ENCODE measurements at places on chromosomes 5 and 9. TPM values are rescaled to one million over a fixed set of nuclear protein-coding genes. Genes with fewer than 3 reads are reported as not detected.
A peak's percentile ranks its signal among the peaks of the same experiment; 100 is the strongest.

GRCh38 chr9:137986268-137987099, 108.9 kb downstream of the CACNA1B start:
- no peaks in the 10 kb centered on the region for H3K36me3 ChIP-seq
- H3K27ac ChIP-seq, result no peak overlapping the region
- no peaks in the 10 kb centered on the region for H3K4me1 ChIP-seq
- no peak for DNase-seq

GRCh38 chr5:81166430-81166829, 66.7 kb upstream of the CKMT2 start:
- no peak overlapping the region for H3K4me3 ChIP-seq
- no peak overlapping the region for H3K27ac ChIP-seq
- H3K36me3 ChIP-seq, result no peaks in the 10 kb centered on the region
- H3K27me3 ChIP-seq, result no peaks in the 10 kb centered on the region
- H3K4me1 ChIP-seq, result no peaks in the 10 kb centered on the region

DNA sequence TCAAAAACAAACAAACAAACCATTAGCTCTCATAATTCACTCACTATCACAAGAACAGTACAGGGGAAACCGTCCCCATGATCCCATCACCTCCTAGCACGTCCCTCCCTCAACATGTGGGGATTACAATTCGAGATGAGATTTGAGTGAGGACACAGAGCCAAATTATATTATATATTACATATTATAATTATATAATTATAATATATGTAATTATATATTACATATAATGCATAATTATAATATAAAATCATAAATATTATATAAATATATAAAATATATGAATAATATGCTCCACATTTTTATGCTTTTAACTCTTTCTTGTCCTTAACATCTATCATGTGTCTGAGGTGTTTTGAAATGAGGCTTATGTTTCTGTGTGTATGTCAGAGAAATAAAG, 3.4 kb upstream of the C9 start:
- H3K36me3 ChIP-seq, result no peaks in the 10 kb centered on the region
- no peak overlapping the region for H3K4me3 ChIP-seq
- DNase-seq, result no peak
- no peaks in the 10 kb centered on the region for H3K27me3 ChIP-seq

- H3K27me3 ChIP-seq, result no peaks in the 10 kb centered on the region
- DNase-seq, result no peak
- no peak overlapping the region for H3K4me3 ChIP-seq
- no peak overlapping the region for H3K27ac ChIP-seq
- no peaks in the 10 kb centered on the region for H3K36me3 ChIP-seq
- H3K4me1 ChIP-seq, result no peaks in the 10 kb centered on the region
Observed at GRCh38 chr9:94787266-94787665, 60.8 kb downstream of the AOPEP start.

DNA sequence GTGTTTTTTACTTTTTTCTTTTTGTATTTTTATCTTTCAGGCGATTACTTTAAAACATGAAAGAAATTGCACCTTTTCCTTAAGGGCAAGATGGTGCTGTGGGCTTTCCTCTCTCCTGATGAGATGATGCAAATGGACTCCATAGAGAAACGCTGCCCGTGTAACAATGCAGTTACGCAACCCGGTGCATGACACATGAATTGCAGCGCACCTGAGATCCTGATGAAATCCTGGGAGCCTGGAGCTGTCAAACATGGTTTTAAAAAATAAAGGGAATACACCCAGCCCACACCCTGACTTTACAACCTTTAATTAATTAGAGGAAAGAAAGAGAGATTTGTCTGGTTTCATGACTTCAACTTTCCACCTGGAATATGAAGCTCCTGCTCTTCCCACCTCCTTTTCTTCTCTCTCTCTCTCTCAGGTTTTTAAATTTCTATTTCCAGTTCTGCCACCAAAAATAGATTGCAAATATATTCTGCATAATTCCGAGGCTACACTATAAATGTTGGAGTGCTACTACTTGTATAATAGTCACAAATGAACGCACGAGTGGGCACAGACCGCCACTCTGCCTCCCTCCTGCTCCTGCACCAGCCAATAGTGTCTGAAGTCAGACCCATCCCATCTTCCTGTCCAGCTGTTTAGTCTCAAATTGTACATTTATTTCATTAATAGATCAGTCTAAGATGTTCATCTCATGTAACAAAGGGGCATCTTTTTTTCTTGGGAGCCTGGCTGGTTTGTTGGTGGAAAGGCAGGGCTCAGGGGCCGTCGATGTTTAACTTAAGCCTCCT, 179.1 kb downstream of the AUH start:
- H3K27me3 ChIP-seq, result no peaks in the 10 kb centered on the region
- H3K27ac ChIP-seq, result no peak overlapping the region
- H3K36me3 ChIP-seq, result no peaks in the 10 kb centered on the region
- no peak overlapping the region for H3K4me3 ChIP-seq
- peaks cover 8% of the 10 kb centered on the region for H3K4me1 ChIP-seq

GRCh38 chr5:8984386-8984785, 561.5 kb downstream of the SEMA5A start:
- H3K36me3 ChIP-seq, result no peaks in the 10 kb centered on the region
- no peak for DNase-seq
- no peak overlapping the region for H3K4me3 ChIP-seq

DNA sequence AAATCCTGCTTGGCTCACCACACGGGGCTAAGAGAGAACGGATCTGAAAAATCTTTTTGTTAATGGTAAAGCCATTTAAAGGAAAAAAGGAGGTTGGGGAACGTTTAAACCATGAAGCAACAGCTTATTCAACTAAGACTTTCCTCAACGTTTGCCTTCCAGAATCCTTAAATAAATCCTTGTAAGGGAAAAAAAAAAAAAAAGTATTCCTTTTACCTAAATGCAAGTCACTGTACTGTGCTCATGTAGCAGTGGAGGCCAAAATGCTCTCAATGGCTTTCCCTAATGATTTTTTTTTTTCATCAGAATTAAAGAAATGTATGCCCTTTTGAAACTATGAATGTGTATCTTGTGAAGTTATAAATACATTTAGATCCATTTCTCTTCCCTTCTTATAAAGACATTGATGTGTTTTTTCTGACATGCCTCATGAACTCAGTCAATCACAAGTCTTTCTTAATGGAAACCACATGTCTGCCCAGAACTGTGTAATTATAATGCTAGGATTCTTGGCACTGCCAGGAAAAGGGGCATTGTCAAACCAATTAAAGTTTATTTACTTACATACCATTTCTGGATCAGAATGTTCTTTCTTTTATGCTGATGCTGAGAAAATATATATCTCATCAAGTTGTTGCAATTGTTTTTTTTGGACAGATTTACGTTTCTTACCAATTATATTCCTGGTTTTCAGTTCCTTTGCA, 107.5 kb downstream of the EBF1 start:
- no peak overlapping the region for H3K27ac ChIP-seq
- no peaks in the 10 kb centered on the region for H3K36me3 ChIP-seq
- H3K27me3 ChIP-seq, result no peaks in the 10 kb centered on the region
- no peak for DNase-seq
- no peaks in the 10 kb centered on the region for H3K4me1 ChIP-seq

DNA sequence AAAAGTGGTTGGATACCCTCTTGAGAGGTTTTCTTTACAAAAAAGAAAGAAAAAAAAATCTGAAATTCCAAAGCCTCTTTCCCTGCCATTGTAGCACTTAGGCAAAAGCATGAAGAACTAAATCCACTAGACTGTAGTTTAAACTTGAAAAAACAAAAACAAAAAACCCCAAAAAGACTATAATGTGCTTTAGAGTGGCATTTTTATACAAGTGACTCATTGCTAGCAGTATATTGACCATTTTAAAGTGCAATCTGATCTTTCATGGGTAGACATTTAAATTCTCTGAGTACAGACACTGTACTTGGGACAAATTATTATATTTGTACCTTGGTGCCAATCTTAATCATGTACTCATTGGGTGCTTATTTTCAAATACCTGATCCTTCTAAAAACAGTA, 50.8 kb downstream of the NDFIP1 start:
- no peak for DNase-seq
- H3K27ac ChIP-seq, result no peak overlapping the region
- no peaks in the 10 kb centered on the region for H3K27me3 ChIP-seq
- no peak overlapping the region for H3K4me3 ChIP-seq
- no peaks in the 10 kb centered on the region for H3K4me1 ChIP-seq

DNA sequence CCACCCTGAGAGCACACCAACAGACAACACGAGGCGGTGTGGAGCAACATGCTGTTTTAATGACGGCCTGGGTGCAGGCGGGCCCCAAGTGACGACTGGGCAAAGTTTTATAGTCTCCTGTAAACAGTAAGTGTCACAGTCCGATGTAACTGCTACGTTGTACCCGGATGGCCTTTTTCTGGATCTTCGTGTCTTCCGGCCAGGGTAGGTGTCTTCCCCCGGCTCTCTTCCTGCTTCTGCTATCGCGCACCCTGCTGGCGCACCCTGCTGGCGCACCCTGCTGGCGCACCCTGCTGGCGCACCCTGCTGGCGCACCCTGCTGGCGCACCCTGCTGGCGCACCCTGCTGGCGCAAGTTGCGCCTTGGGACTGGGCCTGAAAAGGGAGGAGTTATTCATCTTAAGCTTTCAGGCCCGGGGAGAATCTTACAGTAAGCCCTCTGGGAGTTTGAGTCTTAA, 143.0 kb upstream of the TARS1 start:
- no peaks in the 10 kb centered on the region for H3K36me3 ChIP-seq
- DNase-seq, result no peak
- no peak overlapping the region for H3K4me3 ChIP-seq
- H3K4me1 ChIP-seq, result no peaks in the 10 kb centered on the region

- H3K27ac ChIP-seq, result no peak overlapping the region
- DNase-seq, result no peak
- H3K36me3 ChIP-seq, result no peaks in the 10 kb centered on the region
- peaks cover 10% of the 10 kb centered on the region for H3K27me3 ChIP-seq
Observed at GRCh38 chr5:31194468-31194813, 955 bp downstream of the CDH6 start.

DNA sequence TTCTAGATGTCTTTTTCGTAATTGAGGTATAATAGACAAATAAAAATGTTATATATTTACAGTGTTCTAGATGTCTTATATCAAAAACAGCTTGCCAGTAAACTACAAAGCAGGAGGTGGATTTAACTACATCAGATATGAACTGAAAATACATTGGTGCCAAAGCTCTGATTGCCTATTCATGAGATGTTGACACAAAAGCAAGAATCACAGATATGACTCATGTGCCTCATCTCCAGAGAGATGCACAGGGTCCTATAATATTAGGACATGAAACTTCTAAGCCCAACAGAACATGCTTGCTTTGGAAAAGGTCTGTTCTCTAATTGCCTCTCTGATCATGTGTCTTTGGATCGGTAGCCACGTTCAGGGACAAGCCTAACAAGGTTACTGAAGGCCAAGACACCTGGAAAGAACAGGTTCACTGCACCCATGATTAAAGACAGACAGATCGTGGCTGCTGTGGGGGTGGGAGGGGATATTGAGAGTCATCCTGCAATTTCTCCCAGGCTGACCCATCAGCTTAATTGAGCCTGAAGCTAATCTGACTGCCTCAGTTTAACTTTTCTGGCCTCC, 16.8 kb downstream of the ABCA1 start:
- no peak overlapping the region for H3K4me3 ChIP-seq
- H3K36me3 ChIP-seq, result no peaks in the 10 kb centered on the region
- no peak overlapping the region for H3K27ac ChIP-seq

DNA sequence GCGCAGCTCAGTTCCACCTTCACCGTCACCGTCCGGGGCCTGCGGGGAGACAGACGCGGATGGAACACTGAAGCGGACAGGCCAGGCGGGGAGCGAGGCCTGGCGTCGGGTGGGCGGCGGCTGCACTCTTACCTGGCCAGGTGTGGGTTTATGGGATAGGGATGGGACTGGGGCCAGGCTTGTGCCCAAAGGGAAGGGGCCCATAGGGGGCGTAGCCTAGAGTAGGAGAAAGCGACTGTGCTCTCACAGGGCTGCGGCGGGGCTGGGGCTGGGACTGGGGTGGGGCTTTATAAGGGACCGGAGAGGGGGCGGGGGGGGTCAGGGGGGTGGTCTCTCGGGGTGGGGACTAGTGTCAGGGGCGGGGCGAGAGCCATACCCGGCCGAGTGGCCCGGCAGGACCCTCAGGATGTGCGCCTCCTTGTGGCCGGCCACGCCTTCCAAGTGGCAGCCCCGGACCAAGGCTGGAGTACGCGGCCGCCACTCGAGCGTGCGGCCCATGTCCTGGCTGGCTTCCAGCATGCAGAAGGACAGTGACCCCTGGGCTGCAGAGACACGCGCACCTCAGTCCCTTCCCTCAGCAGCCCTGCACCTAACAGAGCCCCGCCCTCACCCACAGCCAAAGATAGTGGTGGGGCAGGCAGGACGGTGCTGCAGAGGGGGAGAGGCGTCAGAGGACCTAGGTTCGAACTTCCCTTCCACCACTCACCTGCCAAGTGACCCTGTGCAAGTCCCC, 22.8 kb downstream of the FPGS start:
- H3K4me1 ChIP-seq, result no peaks in the 10 kb centered on the region
- H3K36me3 ChIP-seq, result no peaks in the 10 kb centered on the region
- no peaks in the 10 kb centered on the region for H3K27me3 ChIP-seq
- no peak for DNase-seq
- H3K4me3 ChIP-seq, result no peak overlapping the region

GRCh38 chr5:107217721-107218130, 453.0 kb downstream of the EFNA5 start:
- H3K4me1 ChIP-seq, result no peaks in the 10 kb centered on the region
- no peaks in the 10 kb centered on the region for H3K27me3 ChIP-seq
- no peaks in the 10 kb centered on the region for H3K36me3 ChIP-seq
- DNase-seq, result no peak

- no peak for DNase-seq
- no peak overlapping the region for H3K4me3 ChIP-seq
- H3K36me3 ChIP-seq, result no peaks in the 10 kb centered on the region
- H3K27me3 ChIP-seq, result no peaks in the 10 kb centered on the region
Observed at GRCh38 chr9:94139672-94140417, 55.6 kb downstream of the PTPDC1 start.

DNA sequence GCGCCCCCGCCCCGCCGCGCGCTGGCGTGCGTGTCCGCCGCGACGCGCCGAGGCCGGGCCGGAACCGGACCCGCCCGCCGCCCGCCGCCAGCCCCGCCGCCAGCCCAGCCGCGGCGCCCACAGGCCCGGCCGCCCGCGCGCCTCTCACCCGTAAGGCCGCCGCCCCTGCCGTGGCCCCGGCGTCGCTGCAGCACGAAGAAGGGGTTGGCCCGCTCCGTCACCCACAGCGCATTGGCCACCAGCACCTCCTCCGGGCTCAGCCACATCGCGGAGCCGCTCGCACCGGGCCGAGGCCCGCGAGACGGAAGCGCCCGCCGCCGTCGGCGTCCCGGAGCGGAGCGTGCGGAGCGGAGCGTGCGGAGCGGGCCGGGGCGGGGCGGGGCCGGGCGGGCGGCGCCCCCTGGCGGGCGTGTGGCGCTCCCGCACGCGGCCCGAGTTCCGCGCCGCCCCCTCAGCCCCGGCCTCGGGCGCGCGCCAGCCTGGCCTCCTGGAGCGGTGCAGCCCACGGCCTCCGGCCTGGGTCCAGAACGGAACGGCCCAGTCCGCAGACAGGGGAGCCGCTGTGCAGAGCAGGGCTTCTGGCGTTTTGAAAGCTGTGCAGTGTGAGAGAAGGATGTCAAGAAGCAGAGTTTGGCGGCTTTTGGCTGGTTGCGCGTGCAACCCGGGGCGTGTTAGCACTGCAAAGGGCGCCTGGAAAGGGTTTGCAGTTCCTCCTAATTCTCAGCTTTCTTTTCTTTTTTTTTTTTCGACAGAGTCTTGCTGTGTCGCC, at the start of gene TBC1D9B:
TSS of gene TBC1D9B (minus strand) at position 342 of the 769 bp plus-strand sequence. CDS start at position 266, 76 bp downstream.
- peak within 1 kb of the TSS; percentile 44 for H3K4me3 ChIP-seq
- DNase-seq, result peak; percentile 80

GRCh38 chr9:116081435-116082115, 72.0 kb upstream of the PAPPA start:
- no peak for DNase-seq
- H3K36me3 ChIP-seq, result no peaks in the 10 kb centered on the region
- H3K4me1 ChIP-seq, result no peaks in the 10 kb centered on the region
- no peak overlapping the region for H3K27ac ChIP-seq

The NR2F1 gene
- not detected for total RNA-seq

The FAM163B gene
- not detected for total RNA-seq

The TEK gene
- total RNA-seq, result not detected

The RHOBTB3 gene
- 0.48 TPM for total RNA-seq

The ACTBL2 gene
- total RNA-seq, result not detected

The SNX18 gene
- total RNA-seq, result 23.9 TPM

All from CD8-positive, alpha-beta memory T cell (primary cell).